ENCODE measurements at places on chromosomes 4 and X.

DNA sequence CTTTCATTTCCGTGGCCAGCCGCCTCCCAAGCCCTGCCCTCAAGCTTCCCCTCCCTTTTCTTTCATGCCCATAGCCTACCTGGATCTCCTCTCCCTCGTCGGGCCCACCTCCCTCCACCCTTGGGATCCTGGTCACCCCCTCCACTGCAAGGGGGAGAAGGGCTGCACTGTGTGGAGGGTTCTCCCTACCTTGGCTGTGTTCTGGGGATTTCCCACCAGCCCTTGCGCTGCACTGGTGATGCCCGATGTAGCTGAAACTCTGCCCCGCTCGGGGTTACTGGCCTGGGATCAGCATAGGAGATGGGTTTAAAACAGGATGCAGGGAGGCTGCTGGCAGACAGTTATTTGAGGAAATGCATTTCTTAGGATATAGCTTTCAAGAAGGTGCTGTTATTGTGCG is 128.9 kb downstream of the TBL1X start:
- no peak for DNase-seq

DNA sequence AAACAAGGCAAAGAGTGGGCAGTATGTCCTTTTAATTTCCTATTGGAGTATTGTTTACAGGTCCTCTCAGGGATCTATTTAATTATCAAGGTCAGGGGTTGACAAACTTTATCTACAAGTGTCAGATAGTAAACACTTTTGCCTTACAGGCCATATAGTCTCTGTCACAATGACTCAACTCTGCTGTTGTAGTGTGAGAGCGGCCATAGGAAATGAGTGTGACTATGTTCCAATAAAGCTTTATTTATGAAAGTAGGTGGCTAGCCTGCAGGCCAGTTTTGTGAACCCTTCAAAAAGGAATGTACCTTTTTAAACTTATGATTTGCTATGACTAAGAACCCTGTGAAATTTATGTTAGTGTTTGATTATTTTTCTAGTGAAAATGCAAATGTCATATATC is 156.1 kb downstream of the GPAT3 start:
- DNase-seq, result no peak

DNA sequence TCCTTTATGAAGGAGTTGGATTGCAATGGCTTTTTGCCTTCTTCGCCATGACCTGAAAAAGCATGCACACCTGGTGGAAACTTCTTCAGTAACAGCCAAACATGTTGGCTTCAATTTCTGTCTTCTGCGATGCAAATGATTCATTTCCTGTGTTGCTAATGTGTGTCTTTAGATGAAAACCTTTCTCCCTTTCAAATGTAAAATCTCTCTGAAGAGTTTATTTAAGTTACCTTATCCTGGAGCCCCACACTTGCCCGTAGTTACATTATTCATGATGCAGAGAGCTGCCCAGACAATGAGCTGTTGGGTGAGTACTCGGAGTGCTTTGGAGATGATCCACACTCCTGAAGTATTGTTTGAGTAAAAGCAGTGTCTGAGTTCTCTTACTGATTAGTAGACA is 1100.9 kb downstream of the RPA4 start:
- no peak for DNase-seq

GRCh38 chrX:39677585-39677977 is 420.2 kb downstream of the BCOR start:
- DNase-seq, result no peak

DNA sequence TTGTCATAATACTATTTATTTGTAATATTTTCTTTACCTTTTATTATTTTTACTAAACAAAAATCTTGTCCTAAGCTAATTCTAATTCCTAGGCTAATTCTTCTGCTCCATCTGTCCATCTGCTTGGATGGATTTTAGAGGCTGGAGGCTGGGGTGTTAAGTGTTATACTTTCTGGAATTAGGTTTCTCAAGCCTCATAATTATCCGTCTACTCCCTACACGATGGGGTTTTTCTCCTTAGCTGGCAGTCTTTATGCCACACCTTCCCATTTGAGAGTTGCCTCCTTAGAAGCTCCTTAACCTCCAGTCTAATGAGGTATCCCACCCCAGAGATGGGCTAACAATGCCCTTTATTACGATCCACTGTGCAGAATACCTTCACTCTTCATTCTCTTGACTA is 37.6 kb upstream of the LGI2 start:
- no peak for DNase-seq

GRCh38 chr4:111924696-111925095 is 220.6 kb upstream of the FAM241A start:
- DNase-seq, result no peak

DNA sequence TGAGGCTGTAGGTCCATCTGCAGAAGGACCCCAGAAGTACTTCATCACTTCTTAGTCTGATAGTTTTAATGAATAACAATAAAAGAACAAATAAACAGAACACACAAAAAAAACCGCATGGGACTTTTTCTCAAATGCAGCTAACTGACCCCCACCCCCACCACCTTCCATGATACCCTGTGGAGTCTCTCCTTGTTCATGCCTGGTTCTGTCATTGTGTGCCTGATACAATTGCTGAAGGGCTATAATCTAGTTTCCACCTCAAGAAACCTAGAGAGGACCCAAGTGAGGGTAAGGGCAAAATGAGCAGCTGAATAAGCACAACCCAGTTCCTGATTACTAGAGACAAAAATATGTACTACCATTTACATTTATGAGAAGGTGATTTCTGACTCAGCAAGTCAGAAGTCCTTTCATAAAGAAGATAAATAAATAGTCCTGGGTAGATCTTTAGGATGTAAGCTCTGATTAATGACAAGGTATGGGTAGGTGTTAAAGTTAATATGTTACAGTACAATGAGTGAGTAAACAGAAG is 155.1 kb downstream of the TMA16 start:
- no peak for DNase-seq

DNA sequence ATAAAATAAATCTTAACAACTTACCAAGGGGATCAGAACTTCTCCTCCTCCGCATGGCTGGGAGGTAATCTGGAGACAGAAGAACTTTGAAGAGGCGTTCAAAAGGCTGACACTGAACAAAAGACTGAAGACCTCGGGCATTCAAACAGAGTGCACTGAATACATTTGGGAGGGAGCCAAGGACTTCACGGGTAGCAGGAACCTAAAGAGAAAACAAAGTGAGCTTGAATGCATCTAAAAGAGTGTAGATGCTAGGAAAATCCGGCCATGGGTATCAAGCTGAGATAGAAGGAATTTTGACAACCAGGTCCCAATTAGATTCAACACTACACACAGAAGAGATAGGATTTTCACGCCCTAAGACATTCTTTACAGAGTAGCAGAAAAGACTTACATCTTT is 69.6 kb downstream of the HUWE1 start:
- no peak for DNase-seq

GRCh38 chr4:169267070-169267469 is 3.7 kb downstream of the SH3RF1 start:
- no peak for DNase-seq

- no peak for DNase-seq
Observed at GRCh38 chrX:11557120-11557519, 108.6 kb downstream of the ARHGAP6 start.

DNA sequence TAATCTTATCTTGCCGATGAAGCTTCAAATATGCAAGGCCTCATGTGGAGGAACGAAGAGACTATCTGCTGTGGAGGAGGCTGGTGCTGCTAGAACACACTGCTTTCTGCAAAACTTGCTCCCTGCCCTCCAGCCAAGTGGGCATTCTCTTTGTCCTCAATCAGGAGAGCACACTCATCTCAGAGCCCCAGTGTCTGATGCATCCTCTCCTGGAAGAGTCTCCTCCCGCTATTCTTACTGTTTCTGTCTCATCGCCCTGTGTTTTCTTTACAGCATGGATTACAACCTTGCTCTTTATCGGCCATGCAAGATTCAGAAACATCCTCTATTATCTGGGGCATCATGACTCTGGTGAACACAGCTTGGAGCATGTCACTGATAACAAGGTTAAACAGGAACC is 68.2 kb upstream of the MTNR1A start:
- DNase-seq, result no peak

- no peak for DNase-seq
Observed at GRCh38 chr4:181477591-181477990, 765.6 kb upstream of the TENM3 start.

GRCh38 chrX:69133921-69134542 is 31.2 kb downstream of the PJA1 start:
- no peak for DNase-seq

DNA sequence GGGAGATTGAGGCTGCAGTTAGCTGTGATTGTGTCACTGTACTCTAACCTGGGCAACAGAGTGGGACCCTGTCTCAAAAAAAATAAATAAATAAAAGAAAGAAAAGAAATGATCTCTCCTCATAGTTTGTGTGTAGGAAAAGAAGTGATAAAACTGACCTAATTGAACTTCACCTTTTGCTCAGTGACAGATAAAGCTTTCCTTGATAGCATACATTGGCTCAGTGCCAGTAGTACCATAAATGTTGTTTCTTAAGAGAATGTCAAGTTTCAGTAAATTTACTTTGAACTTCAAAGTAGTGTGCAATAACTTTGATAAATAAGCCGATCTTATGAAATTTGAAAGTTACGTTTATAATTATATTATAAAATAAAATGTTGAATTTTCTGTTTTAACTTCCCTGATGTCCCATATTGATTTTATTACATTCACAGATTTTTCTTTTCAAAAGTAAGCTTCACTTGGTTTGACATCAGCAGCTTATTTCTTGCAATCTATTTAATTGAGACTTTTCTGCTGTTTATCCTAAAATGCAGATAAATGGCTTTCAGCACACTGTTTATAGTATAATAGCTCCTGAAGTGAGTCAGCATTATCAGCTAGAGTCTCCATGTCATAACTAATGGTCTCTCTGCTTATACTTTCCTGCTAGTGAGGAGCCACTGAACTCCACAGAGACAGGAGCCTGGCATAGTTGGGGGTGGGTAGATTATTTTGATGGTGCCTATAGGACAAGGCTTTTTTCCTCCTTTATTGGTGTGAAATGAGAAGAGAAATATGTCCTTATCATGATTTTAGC is 330.1 kb downstream of the BMPR1B start:
- no peak for DNase-seq

GRCh38 chr4:88822034-88822789 is 124.6 kb upstream of the NAP1L5 start:
- no peak for DNase-seq

DNA sequence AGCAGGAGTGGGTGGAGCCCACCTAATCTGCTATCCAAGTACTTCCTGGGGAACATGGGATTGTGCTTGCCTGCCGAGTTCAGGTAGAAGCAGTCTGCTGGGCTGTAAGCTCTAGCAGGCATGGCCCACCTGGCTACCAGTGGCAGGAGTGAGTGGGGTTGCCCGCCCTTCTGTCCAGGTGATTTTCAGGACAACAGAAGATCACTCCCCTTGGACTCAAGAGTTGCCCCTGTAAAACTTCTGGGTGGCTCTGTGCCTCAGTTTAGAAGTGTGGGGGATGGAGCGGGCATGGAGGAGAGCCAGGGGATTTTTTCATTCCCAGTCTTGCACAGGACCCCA is 43.5 kb downstream of the NDST3 start:
- no peak for DNase-seq

GRCh38 chrX:120840827-120841226 is 34.8 kb downstream of the CT47B1 start:
- no peak for DNase-seq

DNA sequence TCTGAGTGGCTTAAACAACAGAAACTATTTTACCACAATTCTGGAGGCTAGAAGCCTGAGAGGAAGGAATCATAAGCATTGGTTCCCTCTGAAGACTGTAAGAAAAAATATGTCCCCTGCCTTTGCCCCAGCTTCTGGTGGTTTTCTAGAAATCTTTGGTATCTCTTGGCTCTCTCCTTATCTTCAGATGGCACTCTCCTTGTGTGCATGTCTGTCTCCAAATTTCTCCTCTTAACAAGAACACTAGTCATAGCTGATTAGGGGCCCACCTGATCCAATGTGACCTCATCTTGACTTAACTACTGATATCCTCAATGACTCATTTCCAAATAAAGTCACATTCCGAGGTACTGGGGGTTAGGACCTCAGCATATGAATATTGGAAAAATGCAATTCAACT is 635.0 kb upstream of the NR3C2 start:
- no peak for DNase-seq

GRCh38 chr4:184349283-184350039 is 124.9 kb downstream of the IRF2 start:
- DNase-seq, result no peak

GRCh38 chr4:35818520-35818919 is 425.8 kb downstream of the ARAP2 start:
- DNase-seq, result no peak

- DNase-seq, result no peak
Observed at GRCh38 chrX:2576793-2577192, 76.0 kb upstream of the DHRSX start.

GRCh38 chrX:68895341-68895755 is 66.5 kb downstream of the EFNB1 start:
- no peak for DNase-seq

- no peak for DNase-seq
Observed at GRCh38 chr4:152424396-152424795, 111.5 kb downstream of the FBXW7 start.

DNA sequence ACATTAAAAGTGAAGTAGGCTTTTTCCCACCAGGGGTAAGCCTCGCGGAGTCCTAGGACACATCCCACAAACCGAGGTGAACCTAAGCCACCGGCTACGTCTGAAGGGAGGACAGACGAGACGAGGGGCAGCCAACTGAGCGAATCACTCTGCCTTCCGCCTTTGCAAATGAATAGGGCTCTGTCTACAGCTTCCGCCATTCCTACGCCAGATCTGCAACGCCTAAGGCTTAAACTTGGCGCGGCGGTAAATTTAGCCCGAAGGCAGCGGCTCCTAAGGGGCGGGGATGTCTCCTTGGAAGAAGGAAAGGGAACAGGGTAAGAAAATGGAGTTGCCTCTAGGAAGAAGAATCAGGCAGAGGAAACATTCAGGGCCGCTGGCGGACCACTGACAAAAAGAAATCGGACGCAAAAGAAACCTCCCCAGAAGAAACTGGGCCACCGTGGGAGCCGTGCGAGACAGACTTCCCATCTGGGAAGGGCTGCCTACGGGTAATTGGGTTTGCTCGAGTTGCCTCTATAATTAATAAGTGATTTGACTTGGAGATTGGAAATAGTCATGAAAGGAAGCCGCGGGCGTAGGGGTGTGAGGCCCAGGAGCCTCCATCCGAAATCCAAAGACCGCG is 90.5 kb downstream of the BCOR start:
- no peak for DNase-seq

- no peak for DNase-seq
Observed at GRCh38 chrX:150203248-150203645, 159.9 kb upstream of the MAMLD1 start.

DNA sequence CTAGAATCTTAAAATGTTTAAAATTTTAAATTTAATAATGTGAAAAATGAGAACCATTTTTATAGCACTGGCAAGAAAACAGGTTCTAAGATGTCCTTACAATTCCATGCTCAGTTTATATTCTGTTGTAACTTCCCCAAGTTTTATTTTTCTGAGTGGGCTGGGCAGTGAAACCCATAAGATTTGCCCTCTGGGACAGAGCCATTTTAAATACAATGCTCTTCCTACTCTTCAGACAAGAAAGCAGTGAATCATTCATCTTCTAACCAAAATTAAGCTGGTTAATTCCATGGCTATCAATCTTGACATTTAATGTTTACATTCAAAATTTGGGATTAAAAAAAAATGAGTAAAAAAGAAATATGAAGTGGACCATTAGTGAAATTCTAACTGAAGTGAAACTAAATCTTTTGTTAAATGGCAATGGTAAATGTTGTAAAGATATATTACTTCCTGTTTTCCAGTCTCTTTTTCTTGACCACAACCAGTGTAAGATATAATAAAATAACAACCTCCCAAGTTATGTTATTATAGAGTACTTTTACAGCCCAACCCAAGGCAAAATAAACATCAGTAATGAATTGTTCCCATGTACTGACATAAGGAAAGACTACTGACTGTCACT is 37.2 kb upstream of the PTPN13 start:
- DNase-seq, result no peak
